Osteoblast (primary cell): ENCODE measurements at places on chromosomes 7 and 10.

- DNase-seq: no peak
These were observed 283.3 kb downstream of the PHTF2 start for GRCh38 chr7:78081888-78082287.

GRCh38 chr7:143385891-143386781, 5.0 kb downstream of the ZYX start:
- DNase-seq: peak; percentile 81

- peak; percentile 49 for DNase-seq
These were observed 31.2 kb upstream of the GARS1 start for GRCh38 chr7:30563326-30563942.

GRCh38 chr7:130932088-130932487, 198.1 kb upstream of the KLF14 start:
- DNase-seq: no peak

DNA sequence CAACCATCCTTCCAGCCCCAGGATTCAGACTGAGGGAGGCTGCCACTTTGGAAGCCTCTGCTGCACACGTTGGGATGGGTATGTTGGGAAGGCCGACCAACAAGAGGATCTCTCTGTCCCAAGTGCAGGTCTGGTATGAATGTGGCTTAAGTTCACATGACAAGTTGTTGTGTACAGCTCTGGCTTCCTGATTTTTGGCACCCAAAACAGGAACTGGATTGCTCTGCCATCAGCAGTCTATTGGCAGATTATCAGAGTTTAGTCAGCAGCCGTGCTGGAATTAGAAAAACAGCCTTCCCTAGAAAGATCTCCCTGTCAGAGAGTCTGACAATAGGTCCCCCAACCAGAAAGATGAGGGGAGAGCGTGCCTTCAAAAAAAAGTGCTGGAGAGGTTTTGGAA, 66.9 kb downstream of the GOLGA7B start:
- DNase-seq: no peak

GRCh38 chr10:79322616-79323543, 24.4 kb upstream of the PPIF start:
- DNase-seq: peak; percentile 93

DNA sequence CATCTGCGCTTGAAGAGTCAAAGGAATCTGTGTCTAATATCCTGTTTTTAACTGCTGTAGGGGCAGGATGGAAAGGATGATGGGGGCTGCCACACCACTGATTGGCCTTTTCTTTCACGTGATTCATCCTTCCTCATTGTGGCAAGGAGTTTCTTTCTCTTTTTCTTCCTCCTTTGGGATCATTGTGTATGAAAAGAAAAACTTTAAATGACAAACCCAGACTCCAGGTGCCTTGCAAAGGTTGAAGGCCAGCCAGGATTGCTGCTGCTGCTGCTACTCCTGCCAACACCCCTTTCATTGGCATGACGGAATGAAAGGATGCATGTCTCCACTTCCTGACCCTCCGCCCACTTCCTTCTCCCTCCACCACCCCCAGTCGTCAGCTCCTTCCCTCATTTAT, 6.5 kb upstream of the OIT3 start:
- no peak for DNase-seq

- no peak for DNase-seq
These were observed 429.3 kb downstream of the DNAJB6 start for GRCh38 chr7:157766098-157766497.

DNA sequence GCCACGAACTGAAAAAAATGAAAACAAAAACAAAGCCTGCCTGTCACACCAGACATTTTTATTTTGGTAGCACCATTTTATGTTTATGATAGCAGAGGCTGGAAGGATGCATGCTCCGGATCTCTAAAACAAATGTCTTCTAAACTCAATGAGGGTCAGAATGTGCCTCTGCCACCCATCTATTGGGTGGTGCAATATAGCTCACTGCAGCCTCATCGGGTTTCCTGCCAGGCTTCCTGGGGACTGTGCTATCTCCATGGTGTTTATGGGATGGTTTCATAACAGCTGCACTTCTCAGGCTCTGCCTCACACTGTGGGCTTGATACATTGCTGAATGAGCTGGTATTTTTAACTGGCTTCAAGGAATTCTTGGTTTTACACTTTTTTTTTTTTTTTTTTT, 94.4 kb downstream of the ITIH5 start:
- DNase-seq: no peak

DNA sequence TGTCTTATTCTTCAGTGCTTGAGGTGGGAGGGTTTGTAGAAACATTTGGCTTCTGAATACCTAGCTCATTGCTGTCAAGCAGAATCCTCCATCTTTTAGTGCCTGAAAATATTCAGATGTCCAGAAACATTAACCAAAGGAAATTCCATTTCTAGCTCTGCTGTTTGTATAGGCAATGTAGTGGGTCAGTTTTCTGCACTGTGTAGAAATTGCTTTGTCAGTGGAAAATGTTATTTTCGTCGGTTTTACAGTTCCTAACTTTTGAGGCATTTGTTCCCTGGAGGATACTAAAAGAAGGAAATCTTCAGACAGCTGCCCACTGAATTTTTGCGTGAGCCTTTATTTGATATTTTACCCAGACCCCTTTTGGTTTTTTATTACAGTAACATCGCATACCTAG, 143.4 kb downstream of the TPST1 start:
- DNase-seq: no peak

GRCh38 chr10:129871966-129872365, 92.1 kb downstream of the EBF3 start:
- DNase-seq: no peak

- no peak for DNase-seq
These were observed 46.4 kb downstream of the CASD1 start for GRCh38 chr7:94556028-94556427.

DNA sequence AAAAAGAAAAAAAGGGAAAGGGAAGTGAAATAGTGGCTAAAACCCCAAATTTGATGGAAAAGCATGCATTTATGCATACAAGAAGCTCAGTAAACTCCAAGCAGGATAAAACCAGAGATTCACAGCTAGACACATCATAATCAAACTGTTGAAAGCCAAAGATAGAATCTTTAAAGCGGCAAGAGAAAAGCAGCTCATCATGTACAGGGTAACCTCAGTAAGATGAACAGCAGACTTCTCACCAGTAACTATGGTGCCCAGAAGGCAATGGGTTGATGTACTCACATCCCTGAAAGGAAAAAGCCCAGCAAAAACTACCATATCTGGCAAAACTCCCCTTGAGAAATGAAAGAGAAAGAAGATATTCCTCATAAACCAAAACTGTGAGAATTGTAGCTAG, 60.4 kb downstream of the TPST1 start:
- DNase-seq: no peak

DNA sequence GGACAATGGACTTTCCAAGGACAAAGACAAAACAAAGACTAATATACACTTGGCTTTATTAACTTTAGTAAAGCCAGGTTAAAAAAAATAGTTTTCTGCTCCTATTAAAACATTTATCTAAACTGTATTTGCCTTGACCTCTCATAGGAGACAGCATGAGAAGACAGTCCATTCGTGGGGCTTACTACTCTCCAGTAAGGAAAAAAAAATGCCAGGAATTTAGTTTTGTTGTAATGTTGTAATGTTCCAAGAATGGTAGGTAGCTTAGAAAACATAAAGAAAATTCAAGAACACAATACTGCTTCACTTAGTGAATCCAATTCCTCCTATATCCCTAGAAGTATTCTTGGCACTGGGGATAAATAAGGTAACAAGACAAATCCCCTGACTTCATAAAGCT, 81.7 kb downstream of the KMT2C start:
- no peak for DNase-seq

DNA sequence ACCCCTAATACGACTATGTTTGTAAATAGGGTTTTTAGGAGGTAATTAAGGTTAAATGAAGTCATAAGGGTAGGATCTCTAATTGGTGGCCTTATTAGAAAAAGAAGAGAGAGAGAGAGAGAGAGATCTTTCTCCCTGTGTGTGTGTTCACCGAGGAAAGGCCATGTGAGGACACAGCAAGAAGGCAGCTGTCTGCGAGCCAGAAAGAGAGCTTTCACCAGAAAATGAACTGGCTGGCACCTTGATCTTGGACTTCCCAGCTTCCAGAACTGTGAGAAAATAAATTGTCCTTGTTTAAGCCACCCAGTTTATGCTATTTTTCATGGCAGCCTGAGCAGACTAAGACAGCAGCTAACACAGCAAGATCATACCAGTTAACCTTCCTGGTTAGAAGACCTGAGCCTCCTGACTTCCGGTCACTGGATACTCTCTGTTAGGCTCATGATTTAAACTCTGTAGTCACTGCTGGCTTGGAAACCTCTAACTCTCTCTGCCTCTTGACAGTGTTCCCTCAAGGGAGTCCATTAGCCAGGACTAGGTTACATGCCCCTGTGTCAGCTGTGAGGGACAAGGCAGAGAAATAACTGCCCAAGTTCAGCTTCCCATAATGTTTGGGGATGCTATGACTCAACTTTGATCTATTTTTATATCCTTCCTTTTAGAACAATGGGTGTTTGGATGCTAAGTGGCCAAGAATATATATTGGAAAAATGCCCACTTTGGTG, 102.3 kb downstream of the DYNC1I1 start:
- DNase-seq: peak; percentile 53

DNA sequence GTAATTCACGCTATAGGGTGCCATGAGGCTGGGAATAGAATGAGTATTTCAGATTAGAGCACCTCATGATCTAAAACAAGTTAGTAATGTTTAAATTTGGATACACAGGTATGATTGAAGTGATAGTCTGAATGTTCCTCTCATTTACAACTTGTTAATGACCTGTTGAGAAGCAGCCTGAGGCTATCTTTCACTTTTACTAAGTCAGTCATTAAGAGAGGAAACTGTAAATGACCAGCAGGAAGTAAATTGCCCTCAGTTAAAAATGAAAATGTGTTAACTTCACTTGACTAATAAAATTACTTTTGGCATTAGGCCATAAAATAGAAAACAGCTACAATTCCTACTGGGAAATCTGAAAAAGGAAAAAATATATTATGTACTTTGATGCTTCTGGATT, 1042.0 kb downstream of the DNAJB9 start:
- DNase-seq: no peak

DNA sequence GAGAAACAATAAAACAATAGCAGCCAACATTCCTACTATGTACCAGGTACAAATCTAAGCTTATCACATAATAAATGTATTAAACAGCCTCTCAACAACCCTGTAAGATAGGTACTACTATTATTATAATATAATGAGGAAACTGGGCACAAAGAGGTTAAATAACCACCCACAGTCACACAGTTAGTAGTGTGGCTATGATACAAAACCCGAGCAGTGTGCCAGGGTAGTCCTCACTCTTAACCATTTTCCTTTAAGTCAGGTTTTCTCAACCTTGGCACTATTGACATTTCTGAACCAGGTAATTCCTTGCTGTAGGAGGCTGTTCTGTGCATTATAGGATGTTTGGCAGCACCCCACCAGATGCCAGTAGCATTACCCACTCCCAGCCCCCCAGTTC, 48.8 kb downstream of the DNAJC1 start:
- no peak for DNase-seq

- no peak for DNase-seq
These were observed 25.4 kb downstream of the AIFM2 start for GRCh38 chr10:70106958-70107791.

- DNase-seq: no peak
These were observed 11.0 kb downstream of the CUX1 start for GRCh38 chr7:101828301-101829020.

GRCh38 chr7:154775681-154776080, 227.2 kb downstream of the PAXIP1 start:
- DNase-seq: no peak

DNA sequence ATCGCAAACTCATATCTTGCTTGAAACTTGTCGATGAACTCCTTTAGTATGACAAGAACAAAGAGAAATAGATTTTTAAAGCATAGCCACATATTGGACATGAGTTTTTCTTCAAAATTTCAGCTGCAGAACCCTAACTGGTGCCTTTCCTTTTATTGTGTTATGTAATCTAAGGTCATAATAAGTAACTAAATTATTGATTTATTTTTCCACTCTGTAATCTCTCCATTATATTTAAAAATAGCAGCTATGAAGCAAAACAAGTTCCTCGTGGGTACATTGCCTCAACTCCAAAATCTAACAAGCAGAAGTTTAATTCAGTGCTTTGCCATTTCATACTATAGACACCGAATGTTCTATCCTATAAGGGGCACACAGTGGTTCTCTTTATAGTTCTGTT, 159.2 kb upstream of the PRSS1 start:
- no peak for DNase-seq

- DNase-seq: no peak
These were observed 19.4 kb downstream of the C1GALT1 start for GRCh38 chr7:7201578-7202374.

GRCh38 chr7:13933091-13933490, 56.4 kb downstream of the ETV1 start:
- peak; percentile 52 for DNase-seq

DNA sequence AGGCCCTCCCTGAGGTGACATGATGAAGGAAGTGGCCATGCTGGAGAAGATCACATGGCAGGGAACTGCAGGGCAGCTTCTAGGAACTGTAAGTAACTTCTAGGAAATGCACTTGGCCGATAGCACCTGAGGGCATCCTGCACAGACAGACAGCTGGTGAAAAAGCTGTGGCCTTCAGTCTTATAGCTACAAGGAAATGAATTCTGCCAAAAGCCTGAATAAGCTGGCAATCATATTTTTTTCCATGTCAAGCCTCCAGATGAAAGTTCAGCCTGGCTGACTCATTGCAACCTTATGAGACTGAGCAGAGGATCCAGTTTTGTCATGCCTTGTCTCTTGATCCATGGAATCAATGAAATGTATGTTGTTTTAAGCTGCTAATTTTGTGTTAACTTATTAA, 91.1 kb upstream of the CACNA2D1 start:
- DNase-seq: no peak

DNA sequence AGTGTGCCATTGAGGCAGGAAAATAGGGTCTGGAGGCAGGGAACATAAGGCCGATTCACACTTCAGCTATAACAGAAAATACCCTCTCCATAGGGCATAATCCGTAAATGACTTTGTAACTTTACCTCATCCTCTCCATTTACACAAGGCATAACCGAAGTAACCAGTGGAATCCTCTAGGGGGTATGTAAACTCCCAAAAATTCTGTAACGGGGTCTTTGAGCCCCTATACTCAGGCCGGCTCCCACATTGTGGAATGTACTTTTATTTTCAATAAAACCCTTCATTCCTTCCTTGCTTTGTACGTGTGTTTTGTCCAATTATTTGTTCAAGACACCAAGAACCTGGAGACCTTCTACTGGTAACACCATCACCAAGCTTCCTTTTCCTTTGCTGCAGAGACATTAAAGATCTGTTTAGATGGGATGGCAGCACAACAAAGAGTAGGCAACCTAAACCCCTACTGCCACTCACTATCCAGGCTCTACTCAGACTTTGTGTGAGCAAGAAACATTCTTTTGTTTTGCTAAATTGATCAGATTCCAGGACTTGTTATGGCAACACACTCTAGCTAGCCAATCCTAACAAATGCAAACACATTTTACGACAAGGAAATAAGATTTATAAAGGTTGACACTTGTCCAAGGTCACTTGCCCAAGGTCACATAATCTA, 99.3 kb downstream of the DGKI start:
- DNase-seq: no peak

DNA sequence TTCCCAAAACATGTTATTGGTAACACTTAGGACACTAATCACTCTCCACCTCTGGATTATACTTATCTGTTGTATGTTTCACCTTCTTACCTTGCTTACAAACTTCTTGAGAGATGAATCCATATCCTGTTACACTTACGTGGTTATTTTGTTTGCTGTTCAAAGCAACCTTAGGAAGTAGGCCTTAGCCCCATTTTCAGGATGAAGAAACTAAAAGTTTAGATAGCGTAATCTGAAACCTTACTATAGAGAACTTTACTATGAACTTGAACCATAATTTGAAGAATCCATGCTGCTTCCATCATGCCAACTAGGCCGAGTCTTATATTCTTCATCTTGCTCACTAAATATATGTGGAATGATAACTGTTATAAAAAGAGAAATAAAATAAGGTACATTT, 4.6 kb downstream of the TES start:
- DNase-seq: no peak
